PC-9 (cell line): ENCODE measurements at places on chromosomes 2 and 18. TPM values are rescaled to one million over a fixed set of nuclear protein-coding genes. Genes with fewer than 3 reads are reported as not detected.

DNA sequence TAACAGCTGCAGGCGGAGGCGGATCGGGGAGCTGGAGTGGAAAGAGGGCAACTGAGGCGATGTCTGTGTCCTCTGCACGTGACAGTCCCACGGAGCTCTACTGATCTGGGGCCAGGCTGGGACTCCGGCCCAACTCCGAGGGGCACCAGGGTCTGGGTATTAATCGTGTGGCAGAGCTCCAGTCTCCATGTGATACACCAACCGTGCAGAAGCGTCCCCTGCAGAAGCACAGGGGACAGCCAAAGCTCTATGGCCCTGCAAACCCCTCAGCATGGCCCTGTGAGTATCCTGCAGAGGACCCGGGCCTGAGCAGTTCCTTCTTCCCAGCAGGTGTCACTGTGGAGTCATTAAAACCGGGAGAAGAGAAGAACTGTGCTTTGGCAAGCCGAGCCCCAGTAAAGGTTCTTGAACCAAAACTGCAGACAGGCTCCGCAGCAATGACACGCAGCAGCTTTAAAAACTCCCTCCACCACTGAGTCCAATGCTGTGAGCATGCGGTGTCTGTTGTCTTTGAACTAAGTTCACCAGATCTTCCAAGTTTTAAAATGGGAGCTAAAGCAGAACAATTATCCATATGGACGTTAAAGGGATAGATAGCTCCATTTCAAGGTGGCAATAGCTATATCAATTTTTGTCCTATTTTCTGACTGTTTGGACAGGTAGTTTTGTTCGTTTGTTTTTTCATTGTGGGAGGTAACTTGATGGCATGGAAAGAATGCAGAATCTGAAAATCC lies 79.4 kb downstream of the TMEM182 start:
- peak; percentile 17 for DNase-seq
- no peak overlapping the region for H3K27ac ChIP-seq
- no peaks in the 10 kb centered on the region for H3K4me1 ChIP-seq
- H3K27me3 ChIP-seq, result no peaks in the 10 kb centered on the region
- no peak overlapping the region for H3K4me3 ChIP-seq
- no peaks in the 10 kb centered on the region for H3K36me3 ChIP-seq

DNA sequence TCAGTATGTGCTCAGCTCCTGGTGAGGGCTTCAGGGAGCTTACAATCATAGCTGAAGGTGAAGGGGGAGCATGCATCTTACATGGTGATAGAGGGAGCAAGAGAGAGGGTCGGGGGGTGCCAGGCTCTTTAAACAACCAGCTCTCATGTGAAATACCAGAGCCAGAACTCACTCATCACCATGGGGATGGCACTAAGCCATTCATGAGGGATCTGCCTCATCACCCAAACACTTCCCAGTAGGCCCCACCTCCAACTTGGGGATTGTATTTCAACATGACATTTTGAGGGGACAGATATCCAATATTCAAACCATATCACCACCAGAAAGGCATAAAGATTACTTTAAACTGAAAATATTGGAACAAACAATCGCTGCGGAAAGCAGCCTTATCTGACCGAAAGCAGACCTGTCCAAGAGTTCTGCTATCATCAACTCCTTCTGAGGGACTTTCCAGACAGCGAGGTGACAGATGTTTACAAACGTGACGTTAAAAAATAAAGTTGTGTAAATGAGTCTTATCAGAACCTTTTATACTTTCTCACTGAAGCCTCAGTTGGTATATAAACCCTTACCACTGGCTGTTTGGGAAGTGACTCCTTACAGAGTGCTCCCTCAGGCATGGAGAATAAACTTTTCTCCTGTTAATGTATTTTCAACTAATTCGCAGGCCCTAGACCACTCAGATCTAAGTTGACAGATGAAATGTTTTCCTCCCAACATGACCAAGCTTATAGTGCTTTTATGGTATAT lies 35.5 kb upstream of the PTH2R start:
- DNase-seq, result no peak
- H3K4me1 ChIP-seq, result peaks cover 16% of the 10 kb centered on the region
- H3K4me3 ChIP-seq, result no peak overlapping the region
- H3K27me3 ChIP-seq, result no peaks in the 10 kb centered on the region
- H3K27ac ChIP-seq, result no peak overlapping the region
- no peaks in the 10 kb centered on the region for H3K36me3 ChIP-seq

PDE1A gene
- 0.11 and 0.30 TPM in 2 replicates for total RNA-seq

TANC1 gene
- 21.2 and 26.0 TPM in 2 replicates for total RNA-seq

KLHL30 gene
- total RNA-seq, result 0.80 and 1.2 TPM in 2 replicates

AMER3 gene
- not detected in 2 replicates for total RNA-seq
